Fibroblast of skin of left biceps (primary cell): ENCODE measurements at places on chromosomes 1 and 21.

DNA sequence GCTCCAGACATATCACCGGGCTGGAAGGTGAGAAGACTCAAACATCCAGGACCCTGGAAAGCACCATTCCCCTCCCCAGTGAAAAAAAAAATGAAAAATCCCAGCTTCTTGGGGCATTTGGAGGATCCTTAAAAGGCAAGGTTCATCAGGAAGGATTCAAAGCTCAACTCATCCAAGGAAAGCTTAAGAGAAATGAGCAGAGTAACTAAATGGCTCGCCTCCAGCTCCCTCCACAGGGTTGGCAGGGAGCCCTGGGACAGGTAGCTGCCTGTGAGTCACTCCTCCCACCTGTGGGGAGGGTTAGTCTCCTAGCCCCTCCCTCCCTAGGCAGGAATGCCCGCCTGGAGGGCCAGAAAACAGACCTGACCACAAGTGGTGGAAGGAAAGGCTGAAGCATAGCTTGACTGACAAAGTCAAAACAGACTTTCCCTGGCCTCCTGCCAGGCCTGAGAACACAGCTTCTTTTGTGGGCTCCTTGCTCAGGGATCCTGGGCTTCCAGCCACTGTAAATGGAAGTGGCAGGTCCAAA, 712 bp upstream of the LAMB3 start:
- no peak for DNase-seq

GRCh38 chr1:117681093-117681900, 75.4 kb downstream of the TENT5C start:
- DNase-seq, result no peak

- DNase-seq, result no peak
These were observed 83.4 kb upstream of the FMN2 start for GRCh38 chr1:240008298-240008697.

DNA sequence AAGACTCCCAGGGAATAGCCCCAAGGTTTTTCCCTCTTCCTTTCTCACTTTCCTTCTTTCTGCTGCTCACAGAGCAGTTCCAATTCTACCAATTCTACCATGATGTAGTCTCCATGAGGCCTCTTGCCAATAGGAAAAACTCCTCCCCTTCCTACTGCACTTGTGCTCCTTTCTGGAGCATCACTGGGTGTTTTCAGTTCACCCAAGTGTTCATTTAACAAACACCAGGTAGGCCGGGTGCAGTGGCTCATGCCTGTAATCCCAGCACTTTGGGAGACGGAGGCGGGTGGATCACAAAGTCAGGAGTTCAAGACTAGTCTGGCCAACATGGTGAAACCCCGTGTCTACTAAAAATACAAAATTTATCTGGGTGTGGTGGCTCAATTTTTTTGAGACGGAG, 26.6 kb upstream of the H3-3A start:
- DNase-seq, result no peak

- no peak for DNase-seq
These were observed 535.8 kb upstream of the DAB1 start for GRCh38 chr1:57959531-57960241.

- DNase-seq, result peak; percentile 14
These were observed 969.0 kb downstream of the TTLL7 start for GRCh38 chr1:83029916-83030315.

DNA sequence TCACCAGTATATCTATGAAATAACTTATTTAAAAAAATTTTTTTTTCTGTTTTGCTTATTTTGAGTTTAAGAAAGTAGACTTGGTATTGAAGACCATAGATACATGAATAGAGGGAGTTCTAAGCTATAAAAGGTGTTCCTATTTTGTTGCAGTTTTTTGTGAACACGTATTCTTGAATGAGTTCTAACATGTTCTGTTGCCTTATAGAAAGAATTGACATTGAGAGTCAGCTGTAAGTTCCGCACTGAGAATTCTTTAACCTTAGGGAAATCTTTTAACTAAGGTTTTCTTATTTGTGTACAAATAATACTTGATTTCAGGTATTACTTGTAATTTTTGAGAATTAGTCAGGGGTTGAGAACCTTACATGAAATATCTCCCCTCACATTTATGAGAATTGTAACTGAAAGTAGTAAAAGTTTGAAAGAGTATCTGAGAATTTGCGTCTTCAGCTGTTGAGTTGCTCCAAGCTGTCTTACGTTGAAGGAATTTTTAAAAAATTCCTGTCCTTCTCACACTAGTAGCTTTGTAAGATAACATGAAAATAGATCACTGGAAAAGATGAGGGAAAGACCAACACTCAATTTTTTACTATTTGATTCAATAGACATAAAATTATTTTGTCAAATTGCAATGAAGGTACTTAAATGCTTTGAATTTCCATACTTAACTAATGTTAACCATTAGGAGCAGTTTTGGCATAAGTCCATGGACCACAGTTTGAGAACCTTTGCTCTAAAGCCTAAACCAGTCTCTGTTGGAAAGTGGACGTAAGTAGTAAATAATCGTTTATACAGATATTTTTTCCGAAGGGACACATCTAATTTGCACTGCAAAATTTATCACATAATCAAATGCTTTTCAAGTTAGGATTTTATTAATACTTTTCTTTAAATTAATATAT, 3.8 kb downstream of the DR1 start:
- no peak for DNase-seq

DNA sequence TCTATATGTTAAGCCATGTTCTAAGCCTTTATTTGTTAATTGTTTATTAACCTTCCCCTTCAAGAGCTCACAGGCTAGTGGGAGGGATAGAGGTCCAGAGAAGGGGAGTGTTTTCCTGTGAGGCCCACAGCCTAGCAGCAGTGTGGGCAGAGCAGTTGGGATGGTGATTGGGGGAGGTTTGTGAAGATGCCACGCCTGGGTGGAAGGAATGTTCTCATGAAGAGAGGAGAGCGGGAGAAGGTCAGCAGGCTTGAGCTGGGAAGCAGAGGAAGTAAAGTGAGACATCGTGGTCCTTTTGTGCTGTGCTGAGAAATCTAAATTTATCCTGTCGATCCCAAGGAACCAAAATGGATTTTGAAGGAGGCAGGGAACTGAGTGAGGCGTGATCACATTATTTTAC, 42.6 kb downstream of the TRAPPC10 start:
- DNase-seq, result no peak

GRCh38 chr1:69686367-69686984, 118.8 kb downstream of the LRRC7 start:
- DNase-seq, result no peak

- peak; percentile 54 for DNase-seq
These were observed 37.9 kb upstream of the MGST3 start for GRCh38 chr1:165592945-165593823.

- no peak for DNase-seq
These were observed 52.7 kb downstream of the UBE2T start for GRCh38 chr1:202289009-202289408.

DNA sequence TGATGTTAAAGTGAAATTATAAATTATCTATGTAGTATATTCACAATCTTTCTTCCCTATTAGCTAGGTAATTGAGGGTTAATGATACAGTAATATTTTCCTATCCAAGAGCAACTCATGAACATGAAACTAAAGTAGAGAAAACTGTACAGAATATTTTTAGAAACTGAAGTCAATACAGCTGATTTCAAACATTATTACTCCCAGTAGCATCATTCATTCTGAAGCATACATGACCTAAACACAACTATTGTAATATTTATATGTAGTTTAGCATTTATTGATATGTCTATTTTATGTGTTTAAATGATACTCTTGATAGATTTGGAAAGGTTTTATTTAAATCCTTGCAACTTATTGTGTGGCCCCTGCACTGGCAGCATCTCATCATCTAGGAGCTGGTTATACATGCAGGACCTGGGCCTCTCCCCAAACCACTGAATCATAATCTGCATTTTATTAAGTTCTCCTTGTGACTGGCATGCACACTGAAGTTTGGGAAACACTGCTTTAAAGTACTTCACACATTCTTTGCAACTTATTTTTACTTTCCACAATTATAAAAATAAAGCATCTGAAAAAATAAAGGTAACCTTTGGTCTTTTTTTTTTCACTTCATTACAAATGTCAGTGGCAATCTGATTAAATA, 199.9 kb downstream of the LRRC40 start:
- DNase-seq, result no peak

GRCh38 chr21:38857152-38857825, 51.6 kb downstream of the ETS2 start:
- DNase-seq, result no peak

DNA sequence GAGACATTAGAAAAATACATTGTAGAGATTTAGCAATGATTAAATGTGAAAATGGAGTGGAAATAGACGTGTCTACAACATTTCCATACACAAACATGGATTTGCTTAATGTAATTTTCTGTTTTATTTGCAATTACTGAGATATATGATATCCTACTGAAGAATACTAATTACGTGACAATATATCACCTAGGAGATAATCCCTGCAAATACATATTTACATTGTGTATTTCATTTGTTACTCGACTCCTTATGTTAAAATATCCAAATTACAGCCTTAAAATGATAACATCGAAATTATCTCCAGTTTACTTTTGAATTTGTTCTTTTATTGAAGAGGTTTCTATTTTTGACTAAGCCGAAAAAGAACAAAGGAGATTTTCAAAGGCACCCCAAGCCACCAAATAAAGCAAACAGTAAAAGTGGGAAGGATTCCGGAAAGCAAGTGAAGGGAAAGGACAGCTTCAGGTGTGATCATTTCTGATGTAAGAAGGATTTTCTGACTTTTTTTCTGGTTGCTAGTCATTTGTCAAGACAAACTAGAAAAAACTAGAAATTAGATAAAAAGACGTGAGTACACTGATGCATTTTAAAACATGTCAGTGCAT, 7.9 kb downstream of the LHX4 start:
- no peak for DNase-seq

- DNase-seq, result no peak
These were observed 26.5 kb downstream of the RERE start for GRCh38 chr1:8790987-8791386.

DNA sequence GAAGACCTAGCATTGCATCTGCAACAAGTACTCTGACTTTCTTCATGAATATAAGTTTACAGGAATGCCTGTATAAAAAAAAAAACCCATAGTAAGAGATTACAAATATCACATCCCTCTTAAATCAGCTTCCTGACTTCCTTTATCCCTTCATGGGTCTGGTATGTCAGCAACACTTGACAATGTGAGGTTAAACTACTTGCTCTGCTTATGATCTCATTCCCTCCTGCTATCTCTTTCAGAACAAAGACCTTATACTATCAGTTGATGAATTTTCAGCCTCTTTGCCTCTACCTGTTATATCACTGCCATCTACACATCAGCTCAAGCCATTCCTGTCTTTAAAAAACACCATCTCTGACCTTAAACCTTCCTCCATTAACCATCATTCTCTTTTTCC, 130.9 kb upstream of the SAMSN1 start:
- no peak for DNase-seq

- DNase-seq, result no peak
These were observed 25.6 kb upstream of the POGK start for GRCh38 chr1:166813508-166814223.

DNA sequence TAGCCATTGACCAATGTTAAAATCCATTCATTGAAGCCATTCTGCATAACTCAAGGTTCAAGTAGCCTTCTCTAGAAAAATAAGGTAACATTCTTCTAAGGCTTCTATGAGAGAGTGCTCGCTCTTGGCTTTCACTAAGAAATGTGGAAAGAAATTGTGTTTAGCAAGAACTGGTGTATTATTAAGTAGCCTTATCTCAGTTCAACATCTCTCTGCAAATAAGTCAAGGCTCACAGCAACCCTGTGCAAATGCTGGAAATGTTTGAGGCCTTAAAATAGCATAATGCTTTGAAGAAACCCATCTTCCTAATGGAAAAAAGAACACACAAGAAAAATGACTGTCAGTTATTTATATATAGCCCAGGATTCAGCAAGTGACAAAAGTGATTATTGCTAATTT, 254.1 kb upstream of the PROX1 start:
- DNase-seq, result no peak

GRCh38 chr1:206833106-206833680, 32.2 kb upstream of the IL20 start:
- no peak for DNase-seq

GRCh38 chr1:89060091-89060490, 4.9 kb downstream of the GBP1 start:
- no peak for DNase-seq

DNA sequence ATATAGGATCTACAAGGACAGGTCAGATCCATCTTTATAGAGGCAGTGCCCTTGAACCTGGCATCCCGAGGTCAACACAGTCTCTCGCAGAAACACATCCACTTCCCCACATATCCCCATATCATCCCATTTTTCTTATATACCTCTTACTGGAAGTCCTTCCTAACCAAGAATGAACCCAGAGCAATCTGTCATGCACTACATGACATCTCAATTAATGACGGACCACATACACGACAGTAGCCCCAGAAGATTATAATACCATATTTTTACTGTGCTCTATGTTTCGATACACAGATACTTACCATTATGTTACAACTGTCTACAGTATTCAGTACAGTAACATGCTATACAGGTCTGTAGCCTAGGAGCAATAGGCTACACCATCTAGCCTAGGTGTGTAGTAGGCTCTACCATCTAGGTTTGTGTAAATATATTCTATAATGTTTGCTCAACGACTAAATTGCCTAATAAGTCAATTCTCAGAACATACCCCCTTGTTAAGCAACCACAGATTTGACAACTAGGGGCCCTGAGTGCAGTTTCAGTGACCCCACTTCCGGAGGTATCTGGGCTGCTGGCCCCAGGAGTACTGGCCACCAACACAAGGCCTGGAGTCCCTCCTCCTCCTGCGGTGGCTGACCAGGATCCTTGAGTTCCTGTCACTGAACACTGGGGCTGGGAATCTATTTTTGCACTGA, 28.1 kb downstream of the PTPN14 start:
- DNase-seq, result no peak

- no peak for DNase-seq
These were observed 33.0 kb upstream of the AGO1 start for GRCh38 chr1:35850051-35850450.

DNA sequence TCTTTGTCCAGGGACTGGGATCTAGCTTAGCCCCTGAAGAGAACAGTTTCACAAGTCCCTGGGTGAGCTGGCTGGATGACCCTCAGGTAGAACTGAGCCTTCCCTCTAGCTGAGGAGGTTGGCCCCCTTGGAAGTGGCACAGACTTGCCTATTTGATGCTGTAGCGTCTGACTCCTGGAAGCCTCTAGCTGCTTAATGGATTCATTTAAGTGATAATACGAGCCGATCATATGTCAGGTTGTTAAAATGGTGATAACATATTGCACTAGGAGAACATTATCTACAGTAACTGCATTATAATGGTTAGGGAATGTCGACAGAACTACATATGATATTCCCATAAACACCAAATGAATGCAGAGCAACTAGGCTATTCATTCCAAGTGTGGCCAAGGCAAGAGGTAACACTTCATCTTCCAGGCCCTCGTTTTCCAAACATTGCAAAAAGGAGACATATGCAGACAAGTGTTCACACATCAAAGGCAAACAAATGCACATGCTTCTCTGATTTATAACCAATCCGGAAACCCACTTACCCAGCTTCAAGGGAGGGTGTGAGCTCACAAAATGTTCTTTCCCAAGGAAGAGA, 340.1 kb upstream of the PLXNA2 start:
- no peak for DNase-seq

DNA sequence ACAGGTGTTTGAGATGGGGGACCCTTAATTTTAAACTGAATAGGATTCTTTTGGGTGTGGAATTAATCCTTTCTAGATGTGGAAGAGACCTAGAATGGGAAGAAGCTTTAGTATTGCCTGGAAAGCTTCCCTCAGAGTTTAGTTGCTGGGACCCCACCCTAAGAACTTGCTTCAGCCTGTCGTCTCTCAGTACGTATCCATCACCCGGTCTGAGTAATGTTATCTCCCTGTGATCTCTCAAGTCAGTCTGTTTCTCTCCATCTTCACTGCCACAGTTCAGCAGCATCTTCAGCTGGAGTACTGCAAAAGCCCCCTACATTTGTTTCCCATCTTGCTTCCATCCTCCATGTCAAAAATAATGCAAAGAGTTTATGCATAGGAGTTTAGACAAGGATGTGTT, 28.9 kb downstream of the CNST start:
- no peak for DNase-seq
